Vagina (tissue), 2 donors: ENCODE measurements at places on chromosomes 16 and 17. TPM values are rescaled to one million over a fixed set of nuclear protein-coding genes. Genes with fewer than 3 reads are reported as not detected.

- DNase-seq = no peak
Observed at GRCh38 chr16:70304892-70305448, 6.0 kb downstream of the DDX19B start.

The TAX1BP3 gene
- 78.1 TPM for total RNA-seq

The FBXW10B gene
- 6.9 TPM for total RNA-seq

- no peak for DNase-seq
Observed at GRCh38 chr17:34199932-34200534, 55.1 kb upstream of the CCL2 start.

DNA sequence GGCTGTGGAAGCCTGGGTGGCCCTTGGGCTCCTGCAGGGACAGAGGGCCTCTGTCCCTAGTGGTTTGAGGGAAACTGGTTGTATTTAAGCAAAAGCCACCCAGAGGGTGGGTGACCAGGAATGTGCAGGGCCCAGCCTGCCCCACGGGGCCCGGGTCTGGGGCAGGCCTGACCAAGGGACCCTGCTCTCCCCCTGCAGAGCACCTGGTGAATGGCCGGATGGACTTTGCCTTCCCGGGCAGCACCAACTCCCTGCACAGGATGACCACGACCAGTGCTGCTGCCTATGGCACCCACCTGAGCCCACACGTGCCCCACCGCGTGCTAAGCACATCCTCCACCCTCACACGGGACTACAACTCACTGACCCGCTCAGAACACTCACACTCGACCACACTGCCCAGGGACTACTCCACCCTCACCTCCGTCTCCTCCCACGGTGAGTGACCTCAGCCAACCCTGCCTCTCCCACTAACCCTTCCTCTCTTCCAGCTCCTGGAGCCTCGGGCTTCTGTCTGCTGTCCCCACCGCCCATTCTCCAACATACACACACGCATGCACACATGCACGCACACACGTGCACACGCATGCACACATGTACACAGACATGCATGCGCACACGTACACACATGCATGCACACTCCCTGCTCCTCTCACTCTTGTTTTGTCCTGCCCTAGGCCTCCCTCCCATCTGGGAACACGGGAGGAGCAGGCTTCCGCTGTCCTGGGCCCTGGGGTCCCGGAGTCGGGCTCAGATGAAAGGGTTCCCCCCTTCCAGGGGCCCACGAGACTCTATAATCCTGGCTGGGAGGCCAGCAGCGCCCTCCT, 10.4 kb downstream of the GALK1 start:
- no peak for DNase-seq

The MON1B gene
- total RNA-seq = 28.2 TPM

DNA sequence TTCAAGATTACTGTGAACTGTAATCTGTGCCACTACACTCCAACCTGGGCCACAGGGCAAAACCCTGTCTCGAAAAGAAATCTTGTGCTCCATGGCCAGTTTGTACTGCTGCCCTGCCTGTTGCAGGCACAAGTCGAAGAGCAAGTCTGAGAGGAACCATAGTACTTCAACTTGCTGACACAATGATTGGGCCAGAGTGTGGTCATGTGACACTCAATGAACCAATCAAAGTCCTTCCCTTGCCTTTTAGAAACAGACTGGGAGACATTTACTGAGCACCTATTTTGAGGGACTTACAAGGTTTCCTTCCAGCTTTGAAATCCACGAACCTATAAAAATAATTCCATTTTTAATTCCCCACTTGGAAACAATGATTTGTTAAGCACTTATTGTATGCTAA, 39.8 kb upstream of the TMC5 start:
- DNase-seq = no peak

DNA sequence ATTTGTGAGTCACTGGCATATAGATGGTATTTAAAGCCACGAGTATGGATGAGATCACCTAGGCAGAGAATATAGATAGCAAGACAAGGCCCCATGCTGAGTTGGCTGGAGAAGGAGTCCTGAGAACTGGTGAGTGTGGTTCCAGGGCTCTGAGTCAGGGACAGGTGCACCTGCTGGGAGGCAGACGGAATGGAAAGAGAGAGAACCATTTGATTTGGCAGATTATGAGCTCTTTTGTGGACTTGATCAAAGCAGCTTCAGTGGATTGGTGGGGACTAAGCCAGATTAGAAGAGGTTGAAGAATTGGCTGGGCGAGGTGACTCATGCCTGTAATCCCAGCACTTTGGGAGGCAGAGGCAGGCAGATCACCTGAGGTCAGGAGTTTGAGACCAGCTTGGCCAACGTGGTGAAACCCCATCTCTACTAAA, 4.3 kb upstream of the C16orf92 start:
- DNase-seq = no peak

DNA sequence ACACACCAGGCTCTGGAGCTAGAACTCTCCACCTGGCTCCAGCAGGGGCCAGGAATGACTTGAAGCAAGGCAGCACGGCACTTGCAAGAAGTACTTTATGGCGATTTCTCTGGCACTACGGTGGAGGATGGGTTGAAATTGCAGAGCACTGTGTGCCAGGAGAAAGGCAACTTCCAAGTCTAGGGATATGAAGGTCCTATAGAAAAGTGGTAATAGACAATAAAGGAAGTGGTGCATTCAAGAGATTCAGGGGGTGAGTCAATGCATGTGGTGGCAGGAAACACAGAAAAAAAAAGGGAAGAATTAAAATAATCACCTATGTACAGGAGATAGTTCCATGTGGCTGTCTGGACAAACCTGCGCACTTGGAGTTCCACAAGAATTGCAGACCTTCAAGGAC, 240.3 kb upstream of the DYNLRB2 start:
- DNase-seq = no peak

DNA sequence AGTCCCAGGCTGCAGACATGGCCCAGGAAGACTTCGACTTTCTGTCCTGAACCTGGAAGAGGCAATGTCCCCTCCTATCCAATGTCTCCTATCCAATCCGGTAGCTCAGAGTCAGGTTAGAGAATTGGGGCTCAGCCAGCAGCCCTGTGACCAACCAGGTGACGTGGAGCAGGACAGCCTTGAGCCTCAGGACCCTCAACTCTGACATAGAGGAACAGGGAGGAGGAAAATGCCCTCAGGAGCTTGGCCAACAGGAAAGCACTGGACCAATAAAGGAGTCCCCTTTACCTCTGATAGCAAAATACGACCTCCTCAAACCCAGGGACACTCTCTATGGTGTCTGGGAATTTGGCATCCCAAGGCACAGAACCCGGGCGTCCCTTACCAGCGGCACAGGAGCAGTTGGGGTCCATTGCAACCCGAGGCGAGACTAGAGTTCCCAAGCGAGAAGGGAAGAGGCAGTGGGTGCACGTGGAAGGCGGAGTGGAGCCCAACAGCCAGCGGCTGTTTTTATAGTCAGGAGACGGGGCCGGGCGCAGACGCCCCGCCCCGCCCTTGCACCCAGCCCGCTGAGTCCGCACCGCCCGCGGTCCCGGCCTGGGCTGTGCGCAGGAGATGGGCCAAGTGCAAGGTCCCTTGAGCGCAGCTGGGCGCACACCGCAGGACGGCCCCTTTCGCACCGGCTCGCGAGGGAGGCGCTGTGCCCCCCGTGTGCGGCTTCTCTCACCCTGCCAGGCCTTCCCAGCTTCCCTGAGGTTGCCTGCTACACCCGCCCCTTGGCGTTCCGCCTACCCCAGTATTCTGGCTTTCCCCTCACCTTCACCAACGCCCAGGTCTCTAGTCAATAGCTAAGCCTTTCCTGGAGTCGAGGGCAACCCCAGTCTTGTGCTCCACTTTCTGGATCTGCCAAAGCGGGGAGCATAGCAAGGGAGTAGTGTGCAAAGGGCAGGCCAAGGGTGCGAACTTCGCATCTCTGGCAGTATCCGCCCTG, at the start of gene MT1G:
TSS of gene MT1G (minus strand) at position 485 of the 991 bp plus-strand sequence. CDS start at position 413, 72 bp downstream.
- no peak for DNase-seq

The CIITA gene
- total RNA-seq = 16.7 TPM

DNA sequence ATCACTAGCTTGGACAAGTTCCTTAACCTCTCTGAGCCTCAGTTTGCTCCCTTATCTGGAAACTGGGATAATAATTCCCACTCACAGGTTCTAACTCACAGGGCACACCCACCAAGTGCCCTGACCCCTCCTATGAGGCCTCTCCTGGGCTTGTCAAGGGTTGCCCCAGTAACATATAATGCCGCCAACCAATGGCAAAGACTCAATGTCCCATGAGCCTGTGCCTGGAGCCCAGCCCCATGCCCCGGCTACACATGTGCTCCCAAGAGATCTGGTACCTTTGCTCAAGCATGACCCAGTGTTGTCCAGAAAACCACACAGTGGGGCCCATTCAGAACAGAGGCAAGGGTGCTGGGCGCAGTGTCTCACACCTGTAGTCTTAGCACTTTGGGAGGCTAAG, 8.5 kb upstream of the FBXL19 start:
- DNase-seq = no peak

The FOXN1 gene
- 3.4 TPM for total RNA-seq

The EVPL gene
- 115 TPM for total RNA-seq

DNA sequence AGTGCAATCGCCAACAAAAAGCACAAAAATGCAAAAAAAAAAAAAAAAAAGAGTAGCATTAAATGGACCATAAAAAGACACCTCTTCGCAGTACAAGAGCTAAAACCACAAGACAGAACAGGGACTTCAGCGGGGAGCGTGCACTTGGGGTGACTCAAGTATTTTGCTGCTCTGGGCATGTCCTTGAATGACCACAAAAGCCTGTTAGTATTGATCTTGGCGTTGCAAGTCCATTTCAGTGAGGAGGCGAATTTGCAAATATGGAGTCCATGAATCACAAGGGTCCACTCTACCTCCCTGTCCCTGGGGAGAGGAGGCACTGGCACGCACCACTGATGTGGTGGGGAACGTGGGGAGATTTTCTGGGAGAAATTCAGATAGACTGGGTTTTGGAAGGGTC, 78.9 kb downstream of the CNGB1 start:
- no peak for DNase-seq

GRCh38 chr17:39867084-39867879, 720 bp upstream of the ZPBP2 start:
- no peak for DNase-seq

The TBX6 gene
- 6.4 TPM for total RNA-seq

The SCNN1B gene
- total RNA-seq = 76.9 TPM

DNA sequence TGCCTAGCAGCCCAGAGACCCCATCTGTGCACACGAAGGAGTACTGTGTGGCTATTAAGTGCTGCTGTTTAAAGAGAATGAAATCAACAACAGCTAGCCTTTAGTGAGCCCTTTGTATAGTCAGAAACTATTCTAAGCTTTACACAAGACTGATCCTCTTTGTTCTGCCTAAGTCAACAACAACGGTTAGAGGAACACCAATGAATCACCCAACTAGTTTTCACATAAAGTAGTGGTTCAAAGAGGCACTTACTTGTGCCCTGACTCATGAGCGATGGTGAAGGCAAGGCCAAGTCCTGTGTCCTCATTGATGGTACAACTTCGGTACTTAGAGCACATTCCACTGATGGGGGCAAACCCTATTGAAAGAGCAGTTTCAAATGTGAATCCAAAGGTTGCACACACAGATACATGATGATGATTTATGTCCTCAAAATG, 75.8 kb downstream of the ADAMTS18 start:
- no peak for DNase-seq

GRCh38 chr17:78324391-78325075, 35.3 kb downstream of the SOCS3 start:
- peak; percentile 97 for DNase-seq

GRCh38 chr17:6380915-6381438, 53.9 kb downstream of the AIPL1 start:
- no peak for DNase-seq

GRCh38 chr16:68342620-68343019, 31.8 kb downstream of the PRMT7 start:
- DNase-seq = no peak

GRCh38 chr17:34465789-34466188, 102.8 kb upstream of the CCL1 start:
- DNase-seq = no peak
